Stimulated activated CD4-positive, alpha-beta T cell treated with anti-CD3 and anti-CD28 coated beads, Interleukin-4, amount 100 ng/mL, for 24 hours (primary cell): ENCODE measurements at places on chromosomes 5 and 9.
A peak's percentile ranks its signal among the peaks of the same experiment; 100 is the strongest.

DNA sequence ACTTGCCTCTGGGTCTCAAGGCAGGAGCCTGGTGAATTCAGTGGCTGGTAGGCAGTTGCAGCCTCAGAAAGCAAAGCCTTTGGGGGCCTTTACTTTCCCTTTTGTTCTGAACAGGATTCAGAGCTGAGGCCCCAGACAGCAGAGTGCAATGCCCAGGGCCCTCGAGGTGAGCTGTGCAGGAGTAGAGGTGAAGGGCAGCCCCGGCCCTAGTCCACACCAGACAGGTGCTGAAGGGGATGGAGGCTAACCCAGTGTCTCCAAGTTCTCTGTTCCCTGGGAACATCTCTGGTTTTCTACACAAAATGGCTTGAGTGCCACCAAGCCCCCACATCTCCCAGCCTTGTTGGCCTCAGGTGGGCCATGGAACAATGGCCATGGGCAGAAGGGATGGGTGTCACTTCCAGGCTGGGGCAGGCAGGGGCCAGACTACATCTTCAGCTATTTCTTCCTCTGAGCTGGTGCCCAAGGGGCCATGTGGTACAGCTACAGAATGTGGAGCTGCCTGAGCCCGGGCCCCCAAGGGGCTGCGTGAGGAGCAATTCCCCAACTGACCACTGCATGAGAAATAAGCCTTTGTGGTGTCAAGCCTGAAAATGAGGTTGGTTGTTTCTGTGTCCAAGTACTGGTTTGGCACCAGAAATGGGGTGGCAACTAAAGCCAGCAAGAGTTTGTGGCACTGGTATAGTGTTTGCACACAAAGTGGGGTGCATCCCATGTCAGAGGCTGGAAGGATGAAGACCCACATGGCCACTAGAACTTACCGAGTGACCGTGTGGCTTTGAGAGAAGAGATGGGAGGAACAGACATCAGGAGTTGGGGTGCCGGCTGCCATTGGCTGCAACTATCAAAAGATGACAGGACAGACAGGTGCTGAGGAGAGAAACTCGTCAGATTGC lies 57.8 kb downstream of the BARX1 start:
- DNase-seq = no peak

- DNase-seq = no peak
Measured at GRCh38 chr5:13143630-13144029, 800.9 kb downstream of the DNAH5 start.

- no peak for DNase-seq
Measured at GRCh38 chr9:121509180-121509579, 9.5 kb upstream of the GGTA1 start.

- no peak for DNase-seq
Measured at GRCh38 chr5:137304226-137304874, 194.8 kb downstream of the SPOCK1 start.

- peak; percentile 11 for DNase-seq
Measured at GRCh38 chr9:109934136-109934856, 154.3 kb downstream of the PALM2AKAP2 start.

- no peak for DNase-seq
Measured at GRCh38 chr5:78953092-78953800, 31.9 kb downstream of the ARSB start.

DNA sequence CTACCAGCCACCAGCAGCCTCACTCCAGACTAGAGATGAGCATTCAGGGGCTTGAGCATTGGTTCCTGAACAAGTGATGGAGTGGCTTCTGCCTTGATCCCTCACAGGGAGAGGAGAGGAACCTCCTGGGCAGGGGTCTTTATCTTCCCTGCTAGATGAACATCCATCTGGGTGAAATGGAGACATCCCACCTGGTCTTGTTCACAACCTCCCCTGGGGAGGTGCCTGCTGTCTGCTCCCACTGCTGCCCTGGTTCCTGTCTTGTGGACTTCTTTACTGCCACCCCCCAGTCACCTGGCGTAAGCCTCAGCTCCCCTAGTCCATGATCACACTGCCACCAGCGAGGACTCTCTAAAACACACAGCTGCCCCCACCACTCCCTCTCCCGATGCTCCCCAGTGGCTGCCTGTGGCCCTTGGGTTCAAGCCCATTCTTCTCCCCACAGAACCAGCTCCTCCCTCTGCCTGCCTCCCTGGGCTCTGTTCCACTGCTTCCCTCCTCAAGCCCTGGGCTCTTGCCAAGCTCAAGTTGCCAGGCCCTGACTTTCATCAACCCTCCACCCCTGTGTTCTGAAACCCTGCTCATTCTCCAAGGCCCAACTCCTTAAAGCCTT lies 51.5 kb downstream of the COL15A1 start:
- DNase-seq = no peak

DNA sequence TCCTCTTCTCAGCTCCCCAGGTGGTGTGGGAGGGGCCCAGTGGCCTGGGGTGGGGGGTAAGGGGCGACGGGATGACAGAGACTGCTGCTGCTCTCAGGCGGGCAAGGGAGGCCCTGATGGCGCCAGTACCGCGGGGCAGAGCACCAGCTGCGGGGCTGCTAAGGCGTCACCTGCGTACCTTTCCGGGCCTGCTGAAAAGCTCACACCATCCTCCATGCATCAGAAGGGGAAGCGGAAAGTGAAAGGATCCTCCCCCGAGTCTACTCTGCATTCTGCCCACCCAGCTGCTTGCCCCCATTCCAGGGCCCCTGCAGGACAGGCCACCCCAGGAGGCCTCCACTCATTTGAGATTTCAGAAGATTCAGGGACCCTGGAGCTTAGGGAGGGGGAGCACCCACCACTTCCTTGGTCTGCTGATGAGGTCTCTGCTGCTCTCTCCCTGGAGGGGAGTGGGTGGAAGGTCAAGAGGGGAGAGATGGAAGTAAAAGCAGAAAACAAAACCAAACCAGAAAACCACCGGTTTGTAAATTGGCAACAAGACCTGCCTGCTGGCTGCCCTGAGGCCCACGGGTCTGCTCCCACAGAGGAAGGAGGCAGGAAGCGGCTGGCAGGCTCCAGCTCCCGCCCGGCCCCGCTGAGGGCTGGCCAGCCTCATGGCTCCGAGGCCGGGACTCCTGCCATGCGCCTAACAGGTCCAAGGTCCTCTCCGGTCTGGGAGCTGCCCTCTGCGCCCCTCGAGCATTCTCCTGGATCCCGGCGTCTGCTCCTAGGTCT lies 33.6 kb downstream of the PRRT1B start:
- DNase-seq = peak; percentile 42

DNA sequence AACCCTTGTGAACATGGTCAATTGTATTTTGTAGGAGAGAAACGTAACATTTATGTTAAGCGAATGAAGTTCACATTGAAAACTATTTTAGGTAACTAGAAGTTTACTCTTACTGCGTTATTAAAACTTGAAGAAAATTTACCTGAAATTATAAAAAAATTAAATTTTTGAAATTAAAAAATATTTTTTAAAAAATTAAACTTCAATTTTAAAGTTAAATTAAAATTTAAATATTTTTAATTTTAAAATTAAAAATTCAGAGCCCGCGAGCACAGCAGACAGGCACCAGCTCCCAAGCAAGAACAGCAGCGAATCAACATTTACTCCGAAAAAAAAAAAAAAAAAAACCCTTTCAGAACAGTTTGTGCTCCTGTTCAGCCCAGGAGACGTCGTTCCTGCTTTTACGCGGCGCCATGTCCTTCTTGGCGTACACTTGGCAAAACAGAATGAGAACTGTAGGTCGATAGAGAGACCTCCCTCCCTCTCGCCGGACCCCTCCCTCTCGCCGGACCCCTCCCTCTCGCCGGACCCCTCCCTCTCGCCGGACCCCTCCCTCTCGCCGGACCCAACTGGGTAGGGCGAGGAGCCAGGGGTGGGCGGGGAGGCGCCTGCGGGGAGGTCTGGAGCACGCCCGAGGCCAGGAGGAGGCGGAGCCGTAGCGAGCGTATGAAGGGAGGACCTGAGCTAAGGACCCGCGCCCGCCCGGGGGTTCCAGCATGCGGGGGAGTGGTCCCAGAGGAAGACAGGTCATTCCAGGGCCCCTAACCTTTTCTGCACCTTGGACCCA lies 235.8 kb downstream of the ROR2 start:
- DNase-seq = no peak

- DNase-seq = no peak
Measured at GRCh38 chr5:54821445-54822323, 163.7 kb downstream of the ESM1 start.

DNA sequence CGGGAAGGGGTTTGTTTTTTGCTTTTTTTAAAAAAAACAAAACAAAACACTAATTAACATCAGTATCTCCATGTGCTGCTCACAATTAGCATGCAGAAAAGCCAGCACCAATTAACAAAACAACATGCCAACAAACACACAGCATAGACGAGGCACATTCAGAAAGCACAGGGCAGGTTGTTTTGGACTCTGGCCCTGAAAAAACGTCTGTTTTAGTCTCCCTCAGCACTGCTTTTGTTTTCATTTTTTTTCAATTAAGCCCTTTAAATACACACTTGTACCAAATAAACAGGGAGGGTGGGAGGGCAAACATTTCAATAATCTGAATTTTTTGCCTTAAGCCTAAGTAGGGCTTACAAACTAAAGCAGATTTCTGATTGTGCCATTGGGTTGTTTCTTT lies 309.6 kb downstream of the DTWD2 start:
- DNase-seq = no peak

DNA sequence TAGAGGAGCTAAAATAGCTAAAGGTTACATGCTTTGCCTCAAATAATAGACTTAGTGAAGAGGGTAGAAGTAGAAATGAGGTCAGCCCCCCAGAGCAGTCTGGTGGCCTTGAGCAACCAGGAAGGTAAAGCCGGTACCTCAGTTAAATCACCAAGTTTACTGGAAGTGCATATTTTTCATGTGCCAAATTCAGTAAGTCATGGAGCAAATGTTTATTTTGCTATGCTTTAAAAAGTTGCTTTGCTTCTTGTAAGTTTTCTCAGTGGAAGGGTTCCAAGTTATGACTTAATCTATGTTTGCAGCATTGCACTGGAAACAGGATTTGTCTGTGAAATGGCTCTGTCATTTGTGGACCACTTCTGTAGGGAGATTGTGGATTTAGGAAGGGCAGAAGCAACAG lies 256.7 kb downstream of the ARRDC3 start:
- DNase-seq = no peak

DNA sequence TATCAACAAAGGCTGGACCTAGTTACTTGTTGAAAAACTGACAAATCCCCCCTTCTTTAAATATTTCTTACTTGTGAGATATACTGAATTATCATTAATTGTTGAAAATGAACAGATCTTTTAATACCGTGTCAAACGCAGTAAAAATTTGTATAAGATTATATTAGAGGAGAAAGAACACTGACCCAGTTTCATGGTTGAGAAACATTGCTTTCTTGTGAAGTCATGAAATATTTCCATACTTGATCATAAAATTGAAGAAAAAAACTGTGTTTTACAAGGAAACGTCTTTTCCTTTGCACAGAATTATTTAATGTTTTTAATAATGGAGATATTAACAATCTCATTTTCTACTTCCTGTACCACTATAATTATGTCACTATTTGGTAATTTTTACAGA lies 45.8 kb downstream of the MOCS2 start:
- DNase-seq = no peak

GRCh38 chr5:54881286-54882005 lies 103.9 kb downstream of the ESM1 start:
- no peak for DNase-seq

DNA sequence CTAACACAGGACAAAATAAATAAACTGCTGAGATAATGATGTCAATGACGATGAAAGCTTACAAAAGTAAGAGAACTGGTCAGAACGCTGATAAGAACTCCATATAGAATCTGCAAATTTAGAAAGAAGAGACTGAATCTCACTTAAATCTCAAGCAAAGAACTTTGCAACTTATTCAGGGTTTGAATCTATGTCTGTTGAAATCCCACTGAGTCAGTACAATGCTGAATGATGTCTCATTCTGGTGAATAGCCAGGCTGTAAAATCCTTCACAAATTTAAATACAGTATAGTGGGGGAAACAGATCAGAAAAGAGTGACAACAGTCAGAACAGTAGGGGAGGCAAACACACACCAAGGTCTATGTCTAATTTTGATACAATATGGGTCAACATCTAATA lies 38.9 kb upstream of the NR3C1 start:
- DNase-seq = no peak

DNA sequence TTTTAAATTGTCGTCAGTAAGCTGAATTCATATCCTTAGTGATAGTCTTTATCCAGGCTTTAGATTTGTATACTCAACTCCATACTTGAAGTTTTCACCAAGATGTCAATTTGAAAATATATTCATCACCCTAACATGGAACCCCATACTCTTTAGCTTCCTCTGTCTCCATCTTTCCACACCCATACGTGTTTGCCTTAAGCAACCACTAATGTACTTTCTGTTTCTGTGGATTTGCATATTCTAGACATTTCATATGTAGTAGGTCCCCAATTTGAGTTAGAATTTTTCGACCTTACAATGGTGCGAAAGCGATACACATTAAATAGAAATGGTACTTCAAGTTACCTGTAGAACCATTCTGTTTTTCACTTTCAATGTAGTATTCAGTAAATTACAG lies 65.2 kb downstream of the NSD1 start:
- no peak for DNase-seq

GRCh38 chr5:4306057-4306456 lies 710.4 kb downstream of the IRX1 start:
- no peak for DNase-seq

DNA sequence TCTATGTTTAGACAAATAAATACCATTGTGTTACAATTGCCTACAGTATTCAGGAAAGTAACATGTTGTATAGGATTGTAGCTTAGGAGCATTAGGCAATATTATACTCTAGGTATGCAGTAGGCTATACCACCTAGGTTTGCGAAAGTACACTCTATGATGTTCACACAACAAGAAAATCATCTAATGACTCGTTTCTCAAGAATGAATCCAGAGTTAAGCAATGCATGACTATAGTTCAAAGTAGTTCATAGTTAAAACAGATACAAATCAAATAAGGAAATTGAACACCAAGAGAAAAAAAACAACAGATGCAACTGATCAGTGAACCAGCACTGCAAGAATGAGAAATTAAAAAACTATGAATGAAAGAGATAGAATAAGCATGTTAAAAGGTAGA lies 27.6 kb upstream of the ABLIM3 start:
- no peak for DNase-seq

- DNase-seq = no peak
Measured at GRCh38 chr5:171968531-171968930, 37.9 kb downstream of the FBXW11 start.

GRCh38 chr9:76321195-76321828 lies 72.9 kb downstream of the RFK start:
- no peak for DNase-seq

- no peak for DNase-seq
Measured at GRCh38 chr9:116812231-116813030, 125.3 kb downstream of the TRIM32 start.

GRCh38 chr9:86795823-86796553 lies 151.3 kb downstream of the GAS1 start:
- no peak for DNase-seq

- DNase-seq = peak; percentile 51
Measured at GRCh38 chr9:136629879-136630661, 32.6 kb upstream of the EGFL7 start.

- no peak for DNase-seq
Measured at GRCh38 chr9:127569886-127570401, 42.1 kb upstream of the STXBP1 start.

- DNase-seq = no peak
Measured at GRCh38 chr9:84652496-84653120, 16.9 kb upstream of the NTRK2 start.

- no peak for DNase-seq
Measured at GRCh38 chr9:109681301-109681700, 98.7 kb upstream of the PALM2AKAP2 start.
